ENCODE measurements at places on chromosomes 3 and 15.

GRCh38 chr3:88312256-88312655 is 162.5 kb downstream of the C3orf38 start:
- no peak for DNase-seq

- DNase-seq, result no peak
Measured at GRCh38 chr3:69260216-69260787, 125.6 kb downstream of the FRMD4B start.

DNA sequence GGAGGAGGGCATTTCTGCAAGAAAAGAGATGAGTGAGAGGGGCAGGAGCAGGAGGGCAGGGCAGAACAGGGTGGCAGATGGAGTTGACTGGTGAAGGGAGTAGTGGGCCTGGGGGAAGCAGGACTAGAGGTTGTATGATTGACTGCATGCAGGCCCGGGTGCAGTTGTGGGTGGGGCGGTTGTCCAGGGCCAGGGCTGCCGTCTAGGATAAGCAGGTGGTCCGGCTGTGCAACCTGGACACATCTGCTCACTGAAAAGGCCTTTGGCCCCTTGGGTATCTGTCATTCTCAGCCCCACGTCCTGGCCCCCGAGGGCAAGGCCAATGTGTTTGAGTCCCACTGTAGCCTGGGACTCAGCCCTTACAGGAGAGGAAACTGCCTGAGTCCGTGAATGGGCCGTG is 25.4 kb downstream of the ALS2CL start:
- DNase-seq, result no peak

DNA sequence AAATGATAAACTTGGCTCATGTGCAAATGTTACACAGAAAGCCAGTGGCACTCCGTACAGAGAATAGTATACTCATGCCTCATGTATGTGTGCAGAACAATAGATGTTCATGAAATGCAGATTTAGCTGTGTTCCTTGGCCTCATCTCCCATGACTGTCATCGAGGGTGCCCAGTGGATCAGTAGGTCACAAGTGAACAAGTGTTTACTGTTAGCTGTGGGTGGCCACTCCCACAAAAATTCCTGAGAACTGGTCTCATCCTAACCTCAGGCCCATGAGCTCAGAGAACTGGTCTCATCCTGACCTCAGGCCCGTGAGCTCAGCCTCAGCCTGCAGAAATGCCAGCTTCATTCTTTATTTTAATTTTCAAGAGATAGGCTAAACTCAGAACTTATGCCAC is 124.1 kb downstream of the GADL1 start:
- DNase-seq, result no peak

GRCh38 chr3:134852893-134853351 is 57.9 kb downstream of the EPHB1 start:
- no peak for DNase-seq

DNA sequence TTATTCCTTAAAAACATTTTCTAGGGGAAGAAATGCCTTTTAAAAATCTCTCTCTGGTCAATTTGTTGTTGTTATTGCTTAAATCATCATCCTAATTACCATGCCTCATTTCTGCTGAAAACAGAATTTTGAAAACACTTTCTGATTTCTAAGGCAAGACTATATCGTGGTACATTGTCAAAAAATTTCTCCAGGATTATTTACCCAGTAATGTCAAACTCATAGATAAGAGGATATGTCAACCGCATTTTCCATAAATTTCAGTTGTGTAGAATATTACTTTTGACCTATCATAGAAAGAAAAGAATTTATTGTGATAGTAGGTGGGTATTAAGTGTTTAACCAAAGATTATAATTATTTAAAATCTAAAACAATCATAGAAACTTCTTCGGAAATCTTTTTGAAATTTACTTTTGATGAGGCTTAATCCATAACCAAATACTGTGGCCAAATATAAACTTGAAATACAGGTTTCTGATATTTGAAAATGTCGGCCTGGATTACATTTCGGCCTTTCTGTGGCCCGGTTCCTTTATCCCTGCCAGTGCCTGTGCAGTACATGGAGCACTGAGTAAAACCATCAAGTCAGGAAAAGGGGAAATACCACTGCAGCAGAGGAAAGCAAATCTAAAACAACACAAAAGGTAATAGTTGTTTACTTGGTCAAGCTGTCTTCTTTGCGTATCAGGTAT is 173.4 kb downstream of the MYRIP start:
- no peak for DNase-seq

- DNase-seq, result no peak
Measured at GRCh38 chr15:57060799-57061198, 142.4 kb downstream of the TCF12 start.

GRCh38 chr15:98387866-98388265 is 260.5 kb upstream of the IGF1R start:
- DNase-seq, result no peak

GRCh38 chr3:101591071-101591470 is 17.1 kb downstream of the PCNP start:
- no peak for DNase-seq

DNA sequence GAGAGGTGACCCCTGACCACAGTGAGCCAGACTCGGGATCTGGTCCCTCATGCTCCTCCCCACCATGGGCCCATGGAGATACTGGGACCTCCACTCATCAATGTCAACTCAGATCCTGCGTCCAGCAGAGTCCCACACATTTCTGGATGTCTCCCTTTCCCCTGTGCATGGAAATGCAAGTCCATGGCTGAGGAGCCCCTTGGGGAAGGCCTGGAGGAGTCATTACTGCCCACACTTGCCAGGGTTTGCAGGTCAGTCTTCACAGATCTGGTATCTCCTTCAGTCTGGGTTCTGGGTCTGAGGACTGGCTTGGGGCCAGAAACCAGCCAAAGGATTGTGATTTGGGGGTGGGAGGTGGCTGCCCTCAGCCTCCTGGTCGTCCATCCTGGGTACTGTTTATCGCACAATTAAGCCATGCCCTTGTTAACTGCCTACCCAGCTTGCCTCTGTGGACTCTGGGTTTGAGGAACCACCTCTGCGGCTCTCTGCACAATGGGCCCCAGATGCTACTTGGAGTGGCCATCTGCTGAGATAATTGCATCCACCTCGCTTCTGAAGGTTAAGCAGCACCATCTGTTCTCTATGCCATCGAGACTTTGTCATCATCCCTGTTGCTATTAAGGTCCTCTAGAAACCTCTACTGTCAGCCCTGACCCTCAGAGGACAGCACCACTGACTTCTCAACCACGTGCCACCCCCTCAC is 49.9 kb upstream of the KLF13 start:
- no peak for DNase-seq

GRCh38 chr3:182609575-182610156 is 183.6 kb upstream of the ATP11B start:
- no peak for DNase-seq

GRCh38 chr3:46542344-46542743 is 23.8 kb downstream of the LRRC2 start:
- no peak for DNase-seq

- DNase-seq, result no peak
Measured at GRCh38 chr3:178120367-178120766, 415.9 kb upstream of the KCNMB2 start.

- DNase-seq, result no peak
Measured at GRCh38 chr15:67593562-67593961, 51.1 kb downstream of the MAP2K5 start.

DNA sequence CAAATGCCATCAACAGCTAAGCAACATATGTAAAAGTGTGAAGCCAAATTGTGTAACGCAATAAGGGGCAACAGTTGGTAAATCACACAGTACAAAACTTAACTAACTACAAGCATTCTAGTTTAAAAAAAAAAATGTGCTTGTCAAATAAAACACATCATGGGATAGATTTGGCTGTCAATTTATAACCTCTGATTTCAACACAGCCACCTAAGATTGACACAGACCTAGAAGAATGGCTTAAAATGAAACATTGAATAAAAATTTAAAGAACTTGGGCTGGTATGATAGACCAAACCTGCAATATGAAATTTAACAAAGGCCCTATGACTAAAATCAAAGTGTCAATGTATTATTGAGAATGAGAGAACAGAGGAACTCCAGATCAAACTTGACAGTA is 148.4 kb downstream of the NR1I2 start:
- DNase-seq, result no peak

DNA sequence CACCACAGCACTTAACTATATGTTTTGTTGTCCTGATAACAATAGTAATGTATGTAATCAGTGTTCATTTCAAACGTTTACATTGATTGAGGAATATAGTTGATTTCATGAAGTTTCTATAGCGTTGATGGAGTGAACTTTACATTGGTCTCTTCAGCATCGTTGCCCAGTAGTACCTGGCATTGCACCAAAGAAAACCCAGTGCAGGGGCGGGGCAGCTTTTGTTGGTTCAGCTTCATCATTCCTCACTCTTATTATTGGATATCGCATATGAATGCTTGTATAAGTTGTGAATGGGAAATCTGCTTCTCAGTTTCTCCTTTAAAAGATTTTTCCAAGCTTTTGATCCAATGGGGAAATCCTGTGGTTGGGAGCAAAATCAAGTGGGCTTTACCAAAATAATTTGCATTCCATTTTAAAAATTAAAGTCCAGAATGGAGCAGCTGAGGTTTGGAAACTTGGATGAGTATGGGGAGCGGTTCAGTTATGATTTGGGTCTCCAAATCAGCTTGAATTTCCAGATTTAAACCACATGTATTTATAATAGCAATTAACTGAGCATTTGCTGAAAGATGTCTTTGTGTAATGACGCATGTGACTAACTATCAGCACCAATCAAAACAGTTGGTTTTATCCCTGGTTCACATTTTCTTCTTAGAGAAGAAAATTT is 213.7 kb downstream of the ALCAM start:
- no peak for DNase-seq

GRCh38 chr3:128205558-128206145 is 52.4 kb downstream of the EEFSEC start:
- DNase-seq, result no peak

DNA sequence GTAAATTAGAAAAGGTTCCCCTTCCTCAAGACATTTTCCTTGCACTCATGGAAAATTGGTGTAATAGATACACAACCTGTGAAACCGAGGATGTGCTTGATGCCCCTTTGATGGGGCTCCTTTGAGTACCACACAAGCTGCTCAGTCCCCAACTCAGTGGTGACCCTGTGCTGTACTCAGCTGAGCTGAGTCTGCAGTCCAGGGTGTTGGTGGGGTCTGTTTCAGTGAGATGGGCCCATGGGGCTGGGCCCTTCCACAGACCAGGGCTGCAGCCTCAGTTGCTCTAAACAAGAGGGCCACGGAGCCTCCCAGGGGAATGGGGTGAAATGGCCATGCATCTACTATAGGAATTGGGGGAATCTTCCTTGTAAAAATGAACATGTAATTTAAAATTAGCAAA is 39.3 kb downstream of the KY start:
- no peak for DNase-seq

DNA sequence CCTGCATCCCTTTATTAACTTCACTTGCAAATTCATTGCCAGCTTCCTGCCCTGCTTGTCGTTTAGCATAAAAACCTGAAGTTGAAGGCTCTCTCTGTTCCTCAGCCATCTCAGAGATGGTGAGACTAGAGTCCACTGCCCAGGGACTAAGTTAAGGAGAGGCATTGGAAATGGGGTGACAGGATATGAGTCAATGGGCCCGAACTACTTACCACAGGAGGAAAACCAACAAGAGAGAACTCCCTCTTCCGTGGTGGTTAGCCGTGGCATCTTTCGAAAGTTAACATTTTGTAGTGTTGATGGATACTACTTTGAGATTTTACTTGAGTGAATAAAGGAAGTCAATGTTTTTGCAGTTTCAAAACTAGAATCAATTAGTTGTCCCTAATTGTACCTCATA is 65.3 kb downstream of the LRTM1 start:
- DNase-seq, result no peak

- no peak for DNase-seq
Measured at GRCh38 chr15:87089551-87089950, 1009.9 kb downstream of the AGBL1 start.

DNA sequence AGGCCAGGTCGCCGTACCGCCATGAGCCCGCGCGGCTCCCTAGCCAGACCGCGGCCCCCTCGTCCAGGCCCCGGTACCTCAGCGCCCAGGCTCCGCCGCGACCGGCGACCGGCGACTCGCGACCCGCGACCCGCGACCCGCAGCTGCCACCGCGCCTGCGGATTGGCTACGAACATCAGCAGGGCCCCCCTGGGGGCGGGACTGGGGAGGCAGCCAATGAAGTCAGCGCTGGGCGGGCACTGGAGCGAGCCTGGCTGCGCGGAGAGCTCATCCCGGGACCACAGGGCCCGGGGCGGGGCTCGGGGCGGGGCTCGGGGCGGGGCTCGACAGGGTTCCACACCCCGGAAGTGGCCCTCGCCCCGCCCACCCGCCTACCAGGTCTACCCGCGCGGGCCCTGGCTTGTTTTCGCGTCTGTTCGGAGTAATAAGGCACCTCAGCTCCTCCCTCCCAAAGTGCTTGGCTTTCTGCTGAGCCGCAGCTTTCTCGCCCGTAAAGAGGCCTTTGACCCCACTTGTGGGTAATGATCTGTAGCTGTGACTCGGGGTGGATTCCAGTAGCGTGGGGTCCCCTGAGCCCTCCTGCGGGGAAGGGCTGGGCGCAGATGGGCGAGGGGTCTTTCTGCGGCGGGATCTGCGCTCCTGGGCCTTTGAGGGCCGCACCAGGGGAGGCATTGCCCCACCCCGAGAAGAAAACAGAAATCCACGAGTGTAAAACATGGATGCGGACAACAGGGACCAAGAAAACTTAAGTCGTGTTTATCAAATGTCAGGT is at the start of gene LYSMD4:
LYSMD4 (minus strand) TSS at position 170 of the 772 bp plus-strand sequence. CDS start 1,438 bp downstream, outside the sequence.
- peak; percentile 100 for DNase-seq

GRCh38 chr3:56702490-56703315 is 19.6 kb upstream of the TASOR start:
- DNase-seq, result peak; percentile 27

DNA sequence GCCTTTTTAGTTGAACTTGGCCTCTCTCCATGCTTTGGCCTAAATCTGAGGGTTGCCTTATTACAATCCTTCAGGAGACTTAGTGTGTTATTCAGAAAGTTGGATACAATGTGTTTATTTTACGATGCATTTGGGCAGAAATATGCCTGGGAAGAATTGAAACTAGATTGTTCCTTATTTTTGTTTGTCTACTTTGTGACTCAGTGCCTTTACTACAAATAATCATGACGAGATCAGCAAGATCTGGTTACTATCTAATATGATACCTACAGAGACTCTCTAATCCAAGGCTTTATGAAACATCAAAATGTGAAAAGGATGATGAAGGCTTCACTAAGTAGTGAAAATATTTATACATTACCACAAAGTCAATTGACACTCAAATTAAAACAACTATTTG is 82.2 kb downstream of the RBMS3 start:
- no peak for DNase-seq

- no peak for DNase-seq
Measured at GRCh38 chr3:172908771-172909270, 158.3 kb downstream of the ECT2 start.

GRCh38 chr3:23004971-23005370 is 198.2 kb upstream of the UBE2E2 start:
- no peak for DNase-seq
